ENCODE measurements at places on chromosomes 12 and 14.

GRCh38 chr12:110591451-110592051 lies 8.4 kb upstream of the PPTC7 start:
- no peak for DNase-seq

DNA sequence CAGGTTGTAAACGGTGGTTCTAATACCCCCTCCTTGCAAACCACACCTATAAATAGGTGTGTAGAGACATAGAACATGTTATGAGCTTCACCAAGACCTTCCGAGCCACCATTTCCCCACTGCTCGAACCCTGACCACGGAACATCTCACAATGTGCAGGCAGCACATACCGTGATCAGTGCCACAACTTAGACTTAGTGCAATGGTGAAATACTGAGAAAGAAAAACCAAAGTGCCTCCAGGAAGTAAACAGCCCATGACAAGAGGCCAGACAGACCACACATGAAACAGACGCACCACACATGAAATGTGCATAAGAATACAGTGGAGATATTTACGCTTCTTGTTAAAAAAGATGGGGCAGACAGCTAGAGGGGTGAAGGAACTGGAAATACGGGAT lies 166.9 kb upstream of the CCND2 start:
- DNase-seq: no peak

GRCh38 chr12:1184402-1184801 lies 193.4 kb downstream of the ERC1 start:
- DNase-seq: no peak

- no peak for DNase-seq
Observed at GRCh38 chr14:73325630-73326299, 88.5 kb downstream of the PAPLN start.

- no peak for DNase-seq
Observed at GRCh38 chr12:47394070-47394469, 311.8 kb downstream of the RPAP3 start.

All from right lung (tissue), 10 donors.